ENCODE measurements at places on chromosomes 2 and 18. TPM values are rescaled to one million over a fixed set of nuclear protein-coding genes. Genes with fewer than 3 reads are reported as not detected.

Gene GAL3ST2
- total RNA-seq, result 2.6 TPM

Gene LRP2
- total RNA-seq, result 19.7 TPM

Gene MOGAT1
- not detected for total RNA-seq

Gene GREB1L
- total RNA-seq, result 6.6 TPM

Gene LIMS3
- total RNA-seq, result 1.6 TPM

Gene MSH6
- 31.4 TPM for total RNA-seq

Gene CCDC178
- total RNA-seq, result 4.6 TPM

Gene SH3BP4
- total RNA-seq, result 28.5 TPM

Gene MROH2A
- not detected for total RNA-seq

Gene ADCYAP1
- 1.2 TPM for total RNA-seq

Gene HOXD12
- total RNA-seq, result not detected

- no peaks in the 10 kb centered on the region for H3K4me1 ChIP-seq
- DNase-seq, result no peak
- H3K4me3 ChIP-seq, result no peak overlapping the region
- H3K36me3 ChIP-seq, result no peaks in the 10 kb centered on the region
Measured at GRCh38 chr2:62319070-62319469, 123.2 kb downstream of the B3GNT2 start.

DNA sequence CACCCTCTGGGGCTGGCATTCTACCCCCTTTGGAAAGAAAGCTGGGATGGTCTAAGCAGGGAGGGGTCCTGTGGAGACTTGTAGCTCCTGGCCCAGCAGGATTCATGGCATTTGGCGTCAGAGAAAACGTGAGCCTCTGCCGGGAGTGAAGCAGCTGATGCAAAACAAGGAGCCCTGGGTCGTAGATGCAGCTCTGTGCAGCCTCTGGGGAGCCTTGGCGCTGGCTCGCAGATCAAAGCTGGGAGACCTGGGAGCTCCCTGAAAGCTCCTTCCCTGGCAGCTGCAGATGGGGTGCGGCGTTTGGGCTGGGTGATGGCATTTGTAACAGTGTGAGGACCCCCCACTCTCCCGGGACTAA, 148.3 kb downstream of the KLHL29 start:
- no peaks in the 10 kb centered on the region for H3K36me3 ChIP-seq
- no peak for DNase-seq
- no peaks in the 10 kb centered on the region for H3K4me1 ChIP-seq
- no peak overlapping the region for H3K4me3 ChIP-seq

DNA sequence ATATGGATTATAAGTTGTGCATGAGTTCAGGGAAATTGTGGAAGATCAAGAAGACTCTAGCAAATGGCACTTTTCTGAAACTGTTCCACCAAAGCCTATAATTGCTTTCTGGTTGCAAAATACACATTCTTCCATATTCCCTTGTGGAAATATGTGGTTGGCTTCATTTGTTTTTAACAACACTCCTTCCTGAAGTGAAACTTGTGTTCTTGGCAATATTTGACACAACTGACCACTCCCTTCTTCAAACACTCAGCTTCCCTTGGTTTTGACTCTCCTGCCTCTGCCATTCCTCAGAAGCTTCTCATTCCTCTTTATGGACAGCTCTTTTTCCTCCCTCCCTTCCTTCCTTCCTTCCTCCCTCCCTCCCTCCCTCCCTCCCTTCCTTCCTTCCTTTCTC, 192.3 kb downstream of the PMAIP1 start:
- no peaks in the 10 kb centered on the region for H3K27me3 ChIP-seq
- H3K4me3 ChIP-seq, result no peak overlapping the region
- H3K36me3 ChIP-seq, result no peaks in the 10 kb centered on the region
- H3K27ac ChIP-seq, result no peak overlapping the region
- no peak for DNase-seq
- H3K4me1 ChIP-seq, result no peaks in the 10 kb centered on the region

GRCh38 chr2:71253476-71253875, 26.6 kb upstream of the PAIP2B start:
- H3K27ac ChIP-seq, result no peak overlapping the region
- no peaks in the 10 kb centered on the region for H3K36me3 ChIP-seq
- no peak for DNase-seq
- H3K4me3 ChIP-seq, result no peak overlapping the region
- H3K27me3 ChIP-seq, result peaks cover 7% of the 10 kb centered on the region

- H3K4me1 ChIP-seq, result no peaks in the 10 kb centered on the region
- no peak for DNase-seq
- no peaks in the 10 kb centered on the region for H3K36me3 ChIP-seq
Measured at GRCh38 chr18:51559902-51560287, 362.4 kb upstream of the MEX3C start.

GRCh38 chr18:63099091-63099840, 220.3 kb downstream of the BCL2 start:
- H3K27me3 ChIP-seq, result no peaks in the 10 kb centered on the region
- no peak overlapping the region for H3K27ac ChIP-seq
- DNase-seq, result no peak
- no peaks in the 10 kb centered on the region for H3K4me1 ChIP-seq
- no peak overlapping the region for H3K4me3 ChIP-seq
- no peaks in the 10 kb centered on the region for H3K36me3 ChIP-seq

- no peak for DNase-seq
- no peak overlapping the region for H3K4me3 ChIP-seq
- no peaks in the 10 kb centered on the region for H3K36me3 ChIP-seq
- no peaks in the 10 kb centered on the region for H3K4me1 ChIP-seq
- no peak overlapping the region for H3K27ac ChIP-seq
Measured at GRCh38 chr18:67735506-67735905, 219.0 kb upstream of the DSEL start.

DNA sequence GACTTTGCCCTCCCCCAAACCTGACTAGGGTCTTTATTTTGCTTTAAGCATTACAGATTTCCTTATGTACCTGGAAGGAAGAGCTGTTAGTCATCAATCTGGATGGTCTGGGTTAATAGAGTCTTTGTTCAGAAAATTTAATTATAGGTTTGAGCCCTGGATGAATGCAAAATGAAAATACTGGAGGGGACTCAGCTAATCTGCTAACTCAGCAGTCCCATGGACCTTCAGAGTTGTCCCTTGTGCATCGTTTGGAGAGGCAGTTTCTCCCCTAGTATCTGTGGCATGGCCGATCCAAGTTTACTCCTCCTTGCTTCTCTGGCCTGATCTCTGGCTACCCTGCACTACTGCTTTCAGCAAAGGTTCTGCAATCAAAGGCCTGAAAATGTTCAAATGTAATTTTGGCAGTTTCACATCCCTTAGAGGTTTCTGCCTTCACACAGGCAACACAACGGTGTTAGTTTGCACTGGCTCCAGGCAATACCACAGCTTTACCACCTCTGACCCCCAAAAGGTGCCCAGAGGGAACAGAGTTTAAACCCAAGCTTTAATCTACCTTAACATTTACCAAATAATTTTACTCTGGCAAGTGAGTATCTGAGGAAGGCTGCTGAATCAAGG, 134.3 kb downstream of the THADA start:
- H3K36me3 ChIP-seq, result no peaks in the 10 kb centered on the region
- no peak for DNase-seq
- H3K4me3 ChIP-seq, result no peak overlapping the region
- no peaks in the 10 kb centered on the region for H3K27me3 ChIP-seq
- H3K27ac ChIP-seq, result peak overlapping the region; percentile 80

- no peak overlapping the region for H3K4me3 ChIP-seq
- H3K27ac ChIP-seq, result no peak overlapping the region
- no peaks in the 10 kb centered on the region for H3K36me3 ChIP-seq
- no peak for DNase-seq
- H3K27me3 ChIP-seq, result no peaks in the 10 kb centered on the region
- no peaks in the 10 kb centered on the region for H3K4me1 ChIP-seq
Measured at GRCh38 chr2:157808421-157808820, 67.7 kb downstream of the ACVR1 start.

DNA sequence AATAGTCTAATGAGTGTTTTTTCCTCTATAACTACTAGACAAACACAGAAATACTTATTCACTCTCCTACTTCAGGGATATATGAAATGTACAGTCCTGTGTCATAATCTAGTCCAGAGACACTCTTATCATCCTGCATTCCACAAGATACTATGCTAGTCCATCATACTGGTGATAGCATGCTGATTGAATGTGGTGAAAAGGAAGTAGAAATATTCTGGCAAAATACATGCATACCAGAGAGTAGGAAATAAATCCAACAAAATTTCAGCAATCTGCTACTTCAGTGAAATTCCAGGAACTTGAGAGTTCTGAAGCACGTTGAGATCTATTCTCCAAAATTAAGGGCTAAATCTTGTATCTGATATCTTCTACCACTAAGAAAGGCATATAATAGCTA, 353.9 kb downstream of the PID1 start:
- H3K4me3 ChIP-seq, result no peak overlapping the region
- DNase-seq, result no peak
- no peaks in the 10 kb centered on the region for H3K4me1 ChIP-seq
- no peak overlapping the region for H3K27ac ChIP-seq

GRCh38 chr2:237639052-237639835, 11.9 kb downstream of the LRRFIP1 start:
- H3K27ac ChIP-seq, result no peak overlapping the region
- no peaks in the 10 kb centered on the region for H3K36me3 ChIP-seq
- DNase-seq, result no peak
- no peaks in the 10 kb centered on the region for H3K4me1 ChIP-seq

GRCh38 chr2:100250645-100251044, 71.7 kb downstream of the LONRF2 start:
- no peak for DNase-seq
- no peak overlapping the region for H3K4me3 ChIP-seq
- no peaks in the 10 kb centered on the region for H3K36me3 ChIP-seq
- no peaks in the 10 kb centered on the region for H3K27me3 ChIP-seq
- no peaks in the 10 kb centered on the region for H3K4me1 ChIP-seq
- H3K27ac ChIP-seq, result no peak overlapping the region

GRCh38 chr2:101516823-101517690, 42.1 kb upstream of the RFX8 start:
- H3K4me1 ChIP-seq, result no peaks in the 10 kb centered on the region
- no peaks in the 10 kb centered on the region for H3K27me3 ChIP-seq
- H3K27ac ChIP-seq, result peak overlapping the region; percentile 45
- no peak overlapping the region for H3K4me3 ChIP-seq

DNA sequence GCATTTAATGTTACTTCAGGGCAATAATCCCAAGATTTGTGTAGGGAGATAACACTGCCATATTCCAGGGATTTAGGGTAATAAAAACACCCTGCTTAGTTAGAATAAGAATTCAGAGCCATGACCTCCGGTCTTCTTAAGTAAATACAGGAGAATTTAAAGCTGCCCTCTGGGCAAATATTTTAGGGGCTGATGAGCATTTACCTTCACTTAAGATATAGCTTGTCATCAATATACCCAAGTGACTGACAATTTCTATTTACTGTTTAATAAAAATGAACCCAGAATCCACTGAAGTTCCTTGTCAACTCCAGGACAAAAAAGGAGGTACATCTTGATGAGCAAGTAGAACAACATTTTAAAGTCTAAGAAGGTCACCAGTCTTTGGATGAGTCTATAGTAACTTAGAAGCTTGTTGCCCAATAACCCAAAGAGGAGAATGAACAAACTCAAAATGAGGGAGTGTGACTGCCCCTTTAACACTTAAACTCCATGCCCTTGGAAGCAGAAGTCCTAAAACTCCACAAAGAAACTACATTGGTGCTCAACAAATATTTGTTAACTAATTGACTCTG, 24.3 kb upstream of the IKZF2 start:
- DNase-seq, result no peak
- no peaks in the 10 kb centered on the region for H3K27me3 ChIP-seq
- H3K27ac ChIP-seq, result no peak overlapping the region
- no peak overlapping the region for H3K4me3 ChIP-seq

DNA sequence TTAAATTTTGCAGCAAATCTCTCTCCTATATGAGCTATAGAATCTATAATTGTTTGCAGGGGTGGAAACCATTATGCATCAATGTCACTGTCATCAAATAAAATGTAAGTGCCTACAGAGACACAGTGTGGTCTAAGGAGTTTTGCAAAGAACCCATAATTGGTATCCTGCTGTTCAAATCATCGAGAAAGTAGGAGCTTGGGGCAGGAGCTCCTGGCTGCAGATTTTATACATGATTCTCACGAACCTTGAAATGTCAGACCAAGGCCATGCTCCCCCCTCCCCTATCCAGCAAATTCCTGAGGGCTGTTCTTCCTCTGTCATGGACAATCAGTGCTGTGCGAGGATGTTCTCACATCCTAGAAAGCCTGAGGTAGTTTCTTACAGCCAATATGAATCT, 119.5 kb upstream of the CYRIA start:
- H3K4me3 ChIP-seq, result no peak overlapping the region
- no peak overlapping the region for H3K27ac ChIP-seq
- H3K4me1 ChIP-seq, result no peaks in the 10 kb centered on the region
- H3K36me3 ChIP-seq, result no peaks in the 10 kb centered on the region
- H3K27me3 ChIP-seq, result no peaks in the 10 kb centered on the region

DNA sequence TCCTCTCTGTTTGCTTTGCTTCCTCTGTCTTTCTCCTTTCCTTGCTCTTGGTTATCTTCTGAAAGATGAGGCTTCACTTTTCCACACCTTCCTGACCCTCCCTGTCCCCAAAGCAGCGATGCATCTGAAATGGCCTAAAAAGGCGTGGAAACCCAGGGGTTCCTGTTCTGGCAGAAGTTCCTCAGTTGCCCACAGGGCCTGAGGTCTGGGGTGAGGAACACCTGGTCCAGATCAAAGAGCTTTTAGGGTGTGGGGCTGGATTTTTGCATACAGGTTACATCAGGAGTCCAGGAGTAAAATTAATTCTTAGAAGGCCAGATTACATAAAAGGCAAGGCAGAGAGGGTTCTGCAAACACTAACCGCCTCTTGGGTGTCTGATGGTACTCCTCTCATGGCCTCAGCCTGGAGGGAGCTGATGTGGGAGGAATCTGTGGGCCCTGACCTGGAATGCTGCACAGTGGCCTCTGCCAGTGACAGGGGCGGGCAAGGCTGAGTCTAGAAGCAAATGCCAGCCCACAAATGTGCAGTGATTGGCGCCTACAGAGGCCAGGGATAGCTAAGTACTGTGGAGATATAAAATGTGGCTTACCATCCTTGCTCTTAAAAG, 41.8 kb downstream of the INPP4A start:
- H3K27me3 ChIP-seq, result no peaks in the 10 kb centered on the region
- H3K27ac ChIP-seq, result peak overlapping the region; percentile 25
- no peaks in the 10 kb centered on the region for H3K4me1 ChIP-seq
- no peak for DNase-seq
- no peaks in the 10 kb centered on the region for H3K36me3 ChIP-seq

GRCh38 chr2:239729681-239730566, 295.2 kb downstream of the NDUFA10 start:
- H3K4me3 ChIP-seq, result no peak overlapping the region
- H3K27ac ChIP-seq, result no peak overlapping the region
- H3K27me3 ChIP-seq, result peaks cover 7% of the 10 kb centered on the region
- H3K4me1 ChIP-seq, result no peaks in the 10 kb centered on the region
- DNase-seq, result no peak

GRCh38 chr2:193538061-193538460, 1343.3 kb upstream of the TMEFF2 start:
- no peaks in the 10 kb centered on the region for H3K4me1 ChIP-seq
- H3K27ac ChIP-seq, result no peak overlapping the region
- DNase-seq, result no peak
- no peak overlapping the region for H3K4me3 ChIP-seq
- no peaks in the 10 kb centered on the region for H3K27me3 ChIP-seq

All from breast epithelium (tissue), 4 donors.